Natural killer cell treated with Interleukin-12 subunit alpha and Interleukin-12 subunit beta and Interleukin-15 and Interleukin-18, amount 100 ng/mL, for 72 hours (primary cell): ENCODE measurements at places on chromosomes 1 and 21.

DNA sequence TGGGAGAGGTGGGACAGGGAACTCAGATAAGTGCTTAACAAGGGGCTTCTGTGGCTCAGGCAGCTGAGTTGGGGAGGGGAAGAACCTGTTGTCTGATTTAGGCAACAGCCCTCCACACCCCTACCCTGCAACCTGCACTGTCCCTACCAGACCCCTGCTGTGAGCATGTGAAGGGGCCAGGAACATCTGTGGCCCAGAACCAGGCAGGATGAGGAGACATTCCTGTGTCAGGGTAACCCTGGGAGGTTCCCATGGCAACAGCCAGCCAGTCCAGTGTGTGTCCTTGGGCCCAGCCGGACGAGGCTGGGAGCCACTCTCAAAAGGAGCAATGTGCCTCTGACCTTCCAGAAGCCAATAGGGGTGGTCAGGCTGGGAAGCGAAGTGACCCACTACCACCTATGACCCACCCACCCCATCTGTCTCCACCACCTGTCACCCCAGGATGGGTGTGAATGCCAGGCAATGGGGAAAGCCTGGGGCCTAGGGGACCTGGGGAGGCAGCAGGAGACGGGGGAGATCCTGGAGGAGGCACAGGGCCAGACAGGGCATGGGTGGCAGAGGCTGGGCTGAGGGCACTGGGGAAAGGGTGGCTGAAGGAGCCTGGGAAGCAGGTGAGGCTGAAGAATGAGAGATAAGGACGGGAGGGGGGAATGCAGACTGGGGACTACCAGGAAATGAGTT lies 5.0 kb upstream of the PMVK start:
- no peaks in the 10 kb centered on the region for H3K27me3 ChIP-seq
- H3K36me3 ChIP-seq = no peaks in the 10 kb centered on the region
- peak overlapping the region; percentile 82 for H3K27ac ChIP-seq
- H3K4me3 ChIP-seq = peak overlapping the region; percentile 77
- no peak for DNase-seq

DNA sequence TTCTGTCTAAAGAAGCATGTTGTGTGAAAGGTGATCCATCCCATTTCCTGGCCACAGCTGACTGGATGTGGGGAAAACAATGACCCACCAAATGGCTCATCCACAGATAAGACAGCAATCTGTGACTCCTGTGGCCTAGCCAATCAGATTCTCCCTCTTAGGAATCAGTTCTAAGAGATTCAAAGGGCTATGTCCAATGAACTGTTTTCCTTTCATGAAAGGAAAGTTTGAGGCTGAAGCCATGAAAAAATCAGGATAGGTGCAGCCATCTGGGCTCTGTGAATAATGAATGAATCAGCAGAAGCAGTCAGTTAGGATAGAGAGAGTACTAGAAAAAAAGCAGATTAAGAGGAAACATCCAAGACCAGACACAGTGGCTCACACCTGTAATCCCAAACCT lies 164.7 kb downstream of the NRIP1 start:
- H3K27me3 ChIP-seq = no peaks in the 10 kb centered on the region
- H3K27ac ChIP-seq = no peak overlapping the region
- H3K4me1 ChIP-seq = peaks cover 5% of the 10 kb centered on the region
- no peaks in the 10 kb centered on the region for H3K36me3 ChIP-seq
- H3K4me3 ChIP-seq = no peak overlapping the region
- no peak for DNase-seq

DNA sequence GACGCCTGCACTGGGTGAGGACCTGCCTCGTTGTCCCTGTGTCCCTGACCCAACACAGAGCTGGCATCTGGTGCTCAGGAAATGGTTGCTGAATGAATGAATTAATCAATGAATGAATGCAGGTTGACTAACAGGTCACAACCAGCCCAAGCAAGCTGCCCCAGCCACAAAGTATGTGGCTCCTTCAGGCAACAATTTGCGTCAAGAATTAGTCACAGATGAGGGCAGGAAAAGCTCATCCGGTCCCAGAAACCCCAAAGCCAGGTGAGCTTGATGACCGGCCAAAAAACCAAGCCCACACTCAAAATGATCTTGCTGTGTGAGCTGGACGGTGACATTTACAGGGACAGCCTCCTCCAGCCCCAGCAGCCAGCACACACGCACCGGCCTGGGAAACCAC lies 40.6 kb upstream of the GPR153 start:
- no peaks in the 10 kb centered on the region for H3K36me3 ChIP-seq
- H3K4me3 ChIP-seq = no peak overlapping the region
- H3K27ac ChIP-seq = no peak overlapping the region
- peaks cover 4% of the 10 kb centered on the region for H3K4me1 ChIP-seq

- no peak for DNase-seq
- no peaks in the 10 kb centered on the region for H3K4me1 ChIP-seq
- H3K27me3 ChIP-seq = peaks cover 7% of the 10 kb centered on the region
- H3K36me3 ChIP-seq = no peaks in the 10 kb centered on the region
Observed at GRCh38 chr1:7420470-7421100, 350.5 kb upstream of the VAMP3 start.

DNA sequence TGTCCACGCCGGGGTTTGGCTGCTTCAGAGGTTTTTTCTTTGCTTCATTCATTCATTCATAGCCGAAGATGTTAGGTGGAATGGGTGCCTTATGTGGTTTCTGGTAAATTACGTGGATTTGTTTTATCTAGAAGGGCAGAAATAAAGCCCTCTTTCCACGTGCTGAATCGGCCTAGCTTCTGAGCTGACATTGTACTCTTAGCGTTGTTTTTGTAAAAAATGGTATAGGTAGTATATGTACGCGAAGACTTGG lies 1.5 kb downstream of the GALNT2 start:
- peak overlapping the region; percentile 89 for H3K4me3 ChIP-seq
- peak overlapping the region; percentile 63 for H3K27ac ChIP-seq
- no peaks in the 10 kb centered on the region for H3K27me3 ChIP-seq
- peaks cover 54% of the 10 kb centered on the region for H3K4me1 ChIP-seq
